ENCODE measurements at places on chromosomes 3 and 15. TPM values are rescaled to one million over a fixed set of nuclear protein-coding genes. Genes with fewer than 3 reads are reported as not detected.

DNA sequence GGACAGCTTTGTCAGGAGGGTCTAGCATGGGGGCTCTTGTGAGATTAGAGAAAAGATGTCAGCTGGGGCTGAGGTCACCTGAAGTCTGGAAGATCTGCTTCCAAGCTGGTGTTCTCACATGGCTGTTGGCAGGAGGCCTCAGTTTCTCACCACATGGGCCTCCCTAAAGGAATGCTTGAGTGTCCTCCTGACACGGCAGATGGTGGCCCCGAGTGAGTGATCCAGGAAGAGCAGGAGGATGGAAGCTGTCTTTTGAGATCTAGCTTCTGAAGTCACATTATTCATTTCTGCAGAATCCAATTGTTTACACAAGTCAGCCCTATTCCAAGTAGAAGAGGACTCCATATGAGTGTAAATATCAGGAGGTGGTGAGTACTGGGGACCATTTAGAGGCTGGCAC, 344.0 kb upstream of the PROK2 start:
- H3K27me3 ChIP-seq = no peaks in the 10 kb centered on the region
- H3K27ac ChIP-seq = no peak overlapping the region
- DNase-seq = no peak

DNA sequence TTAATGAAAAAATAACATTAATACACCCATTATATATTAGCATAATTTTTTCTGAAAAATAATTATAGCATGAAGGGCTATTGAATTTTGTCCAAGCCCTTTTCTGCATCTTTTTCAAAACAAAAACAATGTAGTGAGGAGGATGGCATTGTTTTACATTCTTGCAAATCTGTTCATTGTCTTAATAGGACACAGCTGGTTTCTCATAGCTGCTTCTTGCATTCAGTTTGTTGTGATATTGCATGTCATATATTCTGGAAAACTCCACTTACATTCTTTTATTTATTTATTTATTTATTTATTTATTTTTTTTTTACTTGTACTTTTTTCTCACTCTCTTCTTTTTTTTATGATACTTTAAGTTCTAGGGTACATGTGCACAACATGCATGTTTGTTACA, 107.4 kb downstream of the NR1D2 start:
- no peak overlapping the region for H3K27ac ChIP-seq
- H3K4me1 ChIP-seq = no peaks in the 10 kb centered on the region
- no peaks in the 10 kb centered on the region for H3K27me3 ChIP-seq
- no peaks in the 10 kb centered on the region for H3K36me3 ChIP-seq

DNA sequence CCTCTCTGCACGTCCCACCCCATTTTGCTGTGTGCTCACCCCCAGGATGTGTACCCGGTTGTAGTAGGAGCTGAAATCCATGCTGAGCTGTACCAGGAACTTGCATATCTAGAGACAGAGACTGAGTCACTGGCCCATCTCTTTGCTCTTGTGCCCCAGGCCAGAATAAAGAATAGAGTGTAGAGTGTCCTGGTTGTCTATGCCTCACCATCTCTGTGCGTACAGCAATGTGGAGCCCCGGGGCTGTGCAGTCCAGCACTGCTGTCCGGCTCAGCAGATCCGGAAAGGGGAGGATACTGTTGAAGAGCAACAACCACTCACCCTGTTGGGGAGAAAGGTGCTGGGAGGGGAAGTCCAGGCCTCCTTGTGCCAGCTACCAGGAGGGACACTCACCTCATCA, 2.6 kb downstream of the DALRD3 start:
- H3K36me3 ChIP-seq = peaks cover 54% of the 10 kb centered on the region
- no peaks in the 10 kb centered on the region for H3K27me3 ChIP-seq
- no peak overlapping the region for H3K4me3 ChIP-seq
- H3K27ac ChIP-seq = no peak overlapping the region
- H3K4me1 ChIP-seq = peaks cover 34% of the 10 kb centered on the region
- DNase-seq = no peak

DNA sequence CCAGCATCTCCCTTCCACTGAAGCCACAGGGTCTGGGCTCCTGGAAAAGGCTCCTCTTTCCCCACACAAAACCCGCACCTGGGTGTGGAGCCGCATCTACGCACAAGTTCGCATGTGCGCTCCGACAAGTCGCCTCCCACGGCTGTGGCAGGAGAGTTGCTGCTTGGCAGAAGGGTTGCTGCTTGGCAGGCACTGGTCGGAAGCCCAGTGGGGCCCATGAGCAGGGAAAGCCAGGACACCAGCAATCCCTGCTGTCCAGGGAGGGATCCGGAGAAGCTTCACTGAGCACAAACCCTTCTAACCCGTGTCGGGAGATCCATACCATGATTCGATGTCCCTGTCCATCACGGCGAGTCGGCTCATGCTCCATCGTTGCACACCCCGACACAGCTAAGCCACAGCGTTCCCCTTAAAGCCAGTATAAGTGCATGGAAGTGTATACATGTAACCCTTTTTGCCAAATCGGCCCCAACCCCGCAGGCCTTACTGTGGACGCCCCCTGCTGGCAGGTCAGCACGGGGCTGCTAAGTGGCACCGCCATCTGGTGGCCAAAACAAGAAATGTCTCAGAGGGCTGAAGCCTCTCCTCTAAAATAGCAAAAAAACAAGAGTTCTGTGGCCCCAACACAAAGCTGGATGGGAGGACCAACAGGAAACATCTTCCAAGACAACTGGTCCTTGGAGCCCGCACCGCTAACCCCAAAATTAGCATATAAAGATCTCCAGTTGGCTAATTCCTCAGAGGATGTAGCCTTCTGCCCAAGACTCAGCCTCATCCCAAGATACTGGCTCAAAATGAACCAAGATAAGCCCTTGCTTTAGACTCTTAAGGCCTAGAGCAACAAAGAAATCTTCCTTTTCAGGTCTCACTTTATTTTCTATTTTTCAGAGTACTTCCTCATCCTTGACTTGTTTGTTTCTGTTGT, 8.3 kb downstream of the ANKRD63 start:
- no peaks in the 10 kb centered on the region for H3K36me3 ChIP-seq
- peak; percentile 86 for DNase-seq
- H3K27ac ChIP-seq = no peak overlapping the region
- peaks cover 4% of the 10 kb centered on the region for H3K27me3 ChIP-seq

- no peaks in the 10 kb centered on the region for H3K4me1 ChIP-seq
- no peaks in the 10 kb centered on the region for H3K36me3 ChIP-seq
- H3K27ac ChIP-seq = no peak overlapping the region
Measured at GRCh38 chr3:100891033-100891432, 102.2 kb downstream of the ABI3BP start.

Gene DPPA4
- 0.77 TPM for total RNA-seq

Gene GOLGA6L22
- total RNA-seq = not detected

Gene GOLGA8J
- total RNA-seq = not detected
